ENCODE measurements at places on chromosomes 13 and 19. TPM values are rescaled to one million over a fixed set of nuclear protein-coding genes. Genes with fewer than 3 reads are reported as not detected.

The GRIK5 gene
- 5.4 TPM for total RNA-seq

- DNase-seq = no peak
These were observed 1150.1 kb upstream of the PRR20A start for GRCh38 chr13:55990631-55991030.

GRCh38 chr13:45297456-45298205 is 43.4 kb downstream of the TPT1 start:
- peak; percentile 27 for DNase-seq

- DNase-seq = no peak
These were observed 229.1 kb downstream of the KCNRG start for GRCh38 chr13:50244355-50244712.

GRCh38 chr19:46299695-46300094 is 2.9 kb downstream of the HIF3A start:
- peak; percentile 41 for DNase-seq

- DNase-seq = peak; percentile 81
These were observed 15.7 kb downstream of the PLIN3 start for GRCh38 chr19:4851551-4852290.

DNA sequence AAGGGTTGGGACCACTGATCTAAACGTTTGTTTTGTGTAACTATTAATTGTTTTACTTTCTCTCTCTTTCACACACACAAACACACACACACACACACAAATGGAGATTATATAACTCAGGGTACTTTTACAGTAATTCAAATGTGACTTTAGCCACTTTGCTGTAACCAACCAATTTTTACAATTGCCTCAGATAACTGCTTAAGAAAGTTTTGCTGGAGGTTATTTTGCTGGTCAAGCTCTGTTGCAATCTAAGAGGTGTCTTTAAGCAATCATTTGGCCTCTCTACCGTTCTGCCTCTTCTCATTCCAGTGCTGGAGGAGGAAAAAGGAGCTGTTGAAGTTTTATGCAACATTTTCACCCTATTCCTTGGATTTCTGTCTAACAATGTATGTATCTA is 63.0 kb downstream of the TBC1D4 start:
- no peak for DNase-seq

GRCh38 chr13:97753942-97754670 is 199.4 kb upstream of the IPO5 start:
- no peak for DNase-seq
